Stimulated activated CD8-positive, alpha-beta memory T cell treated with anti-CD3 and anti-CD28 coated beads, Interleukin-15, amount 100 ng/mL, for 24 hours (primary cell): ENCODE measurements at places on chromosomes 2 and 18.

DNA sequence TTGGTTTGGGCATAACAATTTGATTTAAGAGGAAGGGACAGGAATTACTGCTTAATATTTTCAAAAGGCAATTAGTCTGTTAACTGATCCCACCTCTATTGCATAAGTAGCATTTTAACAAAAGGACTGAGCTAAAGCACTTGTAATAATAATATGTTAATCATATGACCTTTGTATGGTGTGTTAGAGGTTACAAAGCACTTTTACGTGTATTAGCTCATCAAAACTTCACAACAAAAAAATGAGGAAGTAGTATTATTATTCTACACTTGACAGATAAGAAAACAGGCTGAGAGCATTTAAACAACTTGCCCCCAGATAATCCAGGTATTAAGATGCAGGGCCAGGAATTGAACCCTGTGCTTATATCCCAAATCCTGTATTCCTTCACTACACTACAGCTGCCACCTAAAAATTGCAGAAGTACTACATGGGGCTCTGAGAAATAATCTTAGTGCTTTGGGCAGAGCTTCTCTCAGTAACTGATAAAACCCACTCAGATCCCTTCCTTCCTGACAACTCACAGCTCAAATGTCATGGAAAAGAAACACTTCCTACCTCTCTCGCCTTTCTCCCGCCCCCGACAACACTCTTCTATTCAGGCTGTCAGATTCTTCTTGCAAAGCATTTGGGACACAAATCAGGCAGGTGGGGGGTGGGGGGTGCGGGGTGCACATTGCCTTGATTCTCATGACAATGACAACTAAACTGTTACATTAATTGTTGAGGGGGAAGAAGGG is 20.7 kb upstream of the KCTD1 start:
- no peak for DNase-seq

- DNase-seq: no peak
Observed at GRCh38 chr2:237734905-237735623, 63.5 kb upstream of the RBM44 start.

DNA sequence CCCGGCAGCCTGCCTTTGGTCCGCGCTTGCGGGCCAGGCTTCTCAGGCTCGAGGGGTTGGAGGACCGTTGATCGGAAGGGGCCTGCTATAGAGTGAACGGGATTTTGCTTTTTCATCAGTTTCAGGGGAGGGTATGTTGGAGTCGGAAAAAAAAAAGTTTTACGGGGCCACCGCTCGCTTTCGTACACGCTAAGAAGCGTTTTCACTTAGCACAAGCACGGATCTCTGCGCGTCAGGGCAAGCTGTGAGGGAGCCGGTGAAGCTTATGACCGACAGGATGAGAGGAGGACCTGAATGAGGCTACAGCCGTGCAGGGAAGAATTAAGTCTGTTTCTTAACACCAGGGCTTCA is 443 bp downstream of the CPSF3 start:
- no peak for DNase-seq

GRCh38 chr18:38115201-38115600 is 549.6 kb upstream of the CELF4 start:
- DNase-seq: no peak
